SK-N-MC (cell line): ENCODE measurements at places on chromosomes 13 and 19.

GRCh38 chr19:7478843-7479227, 10.0 kb downstream of the PEX11G start:
- no peak for DNase-seq

- no peak for DNase-seq
Measured at GRCh38 chr19:17965370-17966128, 1.4 kb upstream of the KCNN1 start.

DNA sequence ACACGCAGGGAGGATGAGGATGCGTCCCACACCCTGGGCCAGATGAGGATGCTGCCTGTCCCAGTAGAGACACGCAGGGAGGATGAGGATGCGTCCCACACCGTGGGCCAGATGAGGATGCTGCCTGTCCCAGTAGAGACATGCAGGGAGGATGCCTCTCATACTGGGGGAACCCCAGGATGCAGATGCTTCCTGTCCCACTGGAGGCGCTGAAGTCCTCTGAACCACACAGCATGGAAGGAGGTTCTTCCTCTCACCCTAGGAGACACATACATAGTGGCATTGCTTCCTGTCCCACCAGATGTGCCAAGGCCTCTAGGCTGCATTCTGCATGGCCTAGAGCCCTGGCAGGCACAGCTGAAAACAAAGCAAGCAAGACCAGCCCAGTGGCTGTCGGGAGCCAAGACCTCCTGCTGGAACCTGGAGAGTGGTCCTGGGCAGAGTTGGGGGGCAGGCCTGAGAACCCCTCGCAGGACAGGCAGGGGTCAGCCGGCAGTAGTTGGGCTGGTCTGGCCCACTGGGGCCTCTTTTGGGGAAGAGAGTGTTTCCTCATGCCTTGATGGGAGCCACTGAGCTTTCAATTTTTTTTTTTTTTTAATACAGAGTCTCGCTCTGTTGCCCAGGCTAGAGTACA, 4.3 kb downstream of the HPN start:
- no peak for DNase-seq

DNA sequence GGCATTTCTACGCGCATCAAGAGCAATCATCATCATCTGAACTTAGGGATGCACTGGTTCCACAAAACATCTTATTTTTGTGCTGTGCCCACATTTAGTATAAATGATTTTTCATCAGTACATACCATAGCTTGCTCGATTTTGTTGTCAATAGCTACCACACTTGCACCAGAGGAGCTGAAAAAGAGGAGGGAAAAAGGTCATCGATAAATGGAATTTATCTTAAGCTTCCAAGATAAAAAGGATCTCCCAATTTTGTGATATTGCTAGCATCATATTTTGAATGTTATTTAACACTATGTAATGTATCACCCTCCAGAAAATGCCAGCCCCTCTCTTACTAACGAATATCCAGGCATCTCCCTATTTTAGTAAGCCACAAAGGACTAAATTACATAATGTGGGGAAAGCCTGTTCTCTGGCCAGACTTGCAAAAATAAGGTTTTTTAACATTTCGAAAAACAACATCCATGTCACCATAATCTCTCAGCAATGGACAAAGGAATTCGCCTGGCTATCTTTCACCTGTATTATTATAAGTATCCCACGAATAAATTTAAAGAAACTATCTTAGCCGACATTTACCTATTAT, 62.4 kb downstream of the SERP2 start:
- DNase-seq, result no peak

- DNase-seq, result no peak
Measured at GRCh38 chr13:78881751-78882150, 222.8 kb upstream of the OBI1 start.

- no peak for DNase-seq
Measured at GRCh38 chr19:3766520-3766919, 4.0 kb downstream of the MRPL54 start.

GRCh38 chr13:25190256-25190655, 18.2 kb upstream of the AMER2 start:
- no peak for DNase-seq

DNA sequence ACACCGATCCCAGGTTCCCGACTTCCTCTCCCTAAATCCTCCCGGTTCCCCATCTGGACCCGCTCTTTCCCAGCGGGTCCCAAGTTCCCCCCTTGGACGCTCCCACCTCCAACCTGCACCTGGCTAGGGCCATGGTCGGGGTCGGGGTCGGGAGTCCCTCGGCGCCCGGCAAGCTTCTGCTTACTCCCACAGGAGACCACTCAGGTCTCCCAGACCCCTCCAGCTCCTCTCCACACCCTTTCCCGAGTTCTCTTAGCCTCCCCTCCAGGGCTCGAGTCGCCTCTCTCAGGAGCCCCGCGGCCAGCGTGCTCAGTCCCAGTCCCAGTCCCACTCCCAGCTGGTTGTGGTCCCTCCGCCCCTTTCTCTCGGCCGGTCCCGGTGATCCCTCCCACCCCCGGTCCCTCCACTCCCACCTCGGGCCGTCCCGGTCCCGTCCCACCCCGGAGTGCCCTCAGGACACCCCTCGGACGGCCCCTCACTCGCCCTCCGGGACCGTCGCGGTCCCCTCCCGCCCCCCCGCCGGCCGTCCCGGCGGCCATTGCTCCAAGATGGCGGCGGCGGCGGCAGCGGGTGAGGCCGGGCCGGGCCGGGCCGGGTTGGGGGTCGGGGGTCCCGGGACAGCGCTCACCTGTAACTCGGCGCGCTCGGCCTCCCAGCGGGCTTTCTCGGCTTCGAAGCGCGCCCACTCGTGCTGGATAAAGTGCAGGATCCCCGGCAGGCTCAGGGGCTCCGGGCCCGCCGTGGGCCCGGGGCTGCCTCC, at the start of gene FKRP:
TSS of gene FKRP (plus strand) at position 537 of the 760 bp plus-strand sequence. CDS start 9,394 bp downstream, outside the sequence.
- no peak for DNase-seq

DNA sequence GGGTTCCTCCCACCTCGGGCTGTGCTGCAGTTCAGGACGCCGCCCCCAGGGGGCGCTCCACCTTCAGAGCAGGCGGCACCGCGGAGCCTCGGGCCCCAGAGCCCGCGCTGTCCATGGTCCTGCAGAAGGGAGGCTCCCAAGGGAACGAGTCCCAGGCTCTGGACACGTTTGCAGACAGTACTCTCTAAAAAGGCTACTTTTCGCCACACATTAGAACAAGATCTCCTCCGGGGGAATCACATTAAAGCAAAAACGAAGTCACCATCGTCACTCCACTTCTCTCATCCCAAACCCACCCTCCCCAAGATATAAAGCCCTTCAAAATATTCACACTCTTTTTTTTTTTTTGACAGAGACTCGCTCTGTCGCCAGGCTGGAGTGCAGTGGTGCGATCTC, 4.6 kb upstream of the SIGLEC10 start:
- DNase-seq, result no peak

DNA sequence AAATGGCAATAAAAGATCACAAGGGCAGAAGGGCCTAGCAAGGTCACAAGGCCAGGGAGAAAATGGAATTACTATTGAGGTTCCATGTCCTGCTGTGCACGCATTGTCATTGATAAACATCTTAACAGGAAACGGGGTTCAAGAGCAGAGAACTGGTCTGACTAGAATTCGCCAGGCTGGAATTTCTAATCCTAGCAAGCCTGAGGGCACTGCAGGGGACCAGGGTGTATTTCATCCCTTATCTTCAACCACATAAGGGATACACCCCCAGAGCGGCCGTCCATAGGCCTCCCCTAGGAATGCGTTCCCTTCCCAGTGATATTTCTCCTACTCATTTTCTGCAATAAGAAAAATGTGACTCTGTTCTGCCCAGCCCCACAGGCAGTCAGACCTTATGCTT, 19.5 kb downstream of the ERICH4 start:
- no peak for DNase-seq

GRCh38 chr13:99978799-99979452, 2.7 kb upstream of the ZIC2 start:
- DNase-seq, result no peak

GRCh38 chr19:32812036-32812435, 57.5 kb downstream of the SLC7A9 start:
- DNase-seq, result no peak

- DNase-seq, result no peak
Measured at GRCh38 chr19:2278459-2279158, 3.4 kb downstream of the PEAK3 start.

DNA sequence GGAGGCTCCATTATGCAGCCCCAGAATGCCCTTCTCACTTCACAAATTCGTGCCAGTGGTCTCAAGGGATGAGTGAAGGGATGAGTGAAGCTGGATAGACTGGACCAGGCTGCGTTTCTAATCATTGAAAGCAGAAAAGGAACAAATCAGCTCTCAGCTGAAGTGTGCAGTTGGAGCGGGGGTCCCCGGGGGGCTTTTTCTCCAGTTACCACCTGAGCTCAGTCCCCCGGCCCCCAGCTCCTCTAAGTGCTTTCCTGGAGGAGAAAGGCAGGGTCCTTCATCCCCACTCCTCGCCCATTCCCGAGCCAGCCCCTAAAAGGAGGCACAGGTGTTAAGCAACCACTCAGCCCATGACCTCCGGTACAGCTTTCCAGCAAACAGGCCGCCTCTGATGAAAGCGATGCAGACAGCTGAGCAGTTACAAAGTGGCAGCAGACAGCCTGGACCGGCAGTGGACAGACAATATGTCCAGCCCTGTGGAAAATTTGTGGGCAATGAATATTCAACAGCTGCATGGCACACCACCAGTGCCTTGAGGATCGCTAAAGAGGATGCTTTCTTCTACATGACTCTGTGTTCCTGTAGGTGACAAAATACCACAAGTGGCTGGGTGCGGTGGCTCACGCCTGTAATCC, 110.7 kb upstream of the UBL3 start:
- DNase-seq, result no peak

DNA sequence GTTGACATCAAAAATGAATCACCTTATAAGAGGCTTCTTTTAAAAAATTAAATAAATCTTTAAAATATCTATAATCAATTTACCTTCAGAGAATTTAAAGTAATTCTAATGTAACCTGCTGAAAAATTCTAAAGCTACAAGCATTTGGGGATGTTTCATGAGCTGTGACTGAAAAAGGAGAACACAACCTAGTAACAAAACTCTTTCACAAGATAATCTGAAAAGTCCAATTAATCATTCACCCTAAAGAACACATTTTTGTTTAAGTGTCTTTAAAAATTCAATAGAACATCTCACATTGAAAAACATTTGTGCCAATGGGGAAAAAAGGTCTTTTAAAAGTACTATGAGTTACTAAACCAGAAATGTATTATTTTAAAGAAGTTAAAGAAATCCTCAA, 22.8 kb downstream of the KLF12 start:
- DNase-seq, result no peak

GRCh38 chr13:94657167-94657566, 55.2 kb downstream of the SOX21 start:
- DNase-seq, result no peak

DNA sequence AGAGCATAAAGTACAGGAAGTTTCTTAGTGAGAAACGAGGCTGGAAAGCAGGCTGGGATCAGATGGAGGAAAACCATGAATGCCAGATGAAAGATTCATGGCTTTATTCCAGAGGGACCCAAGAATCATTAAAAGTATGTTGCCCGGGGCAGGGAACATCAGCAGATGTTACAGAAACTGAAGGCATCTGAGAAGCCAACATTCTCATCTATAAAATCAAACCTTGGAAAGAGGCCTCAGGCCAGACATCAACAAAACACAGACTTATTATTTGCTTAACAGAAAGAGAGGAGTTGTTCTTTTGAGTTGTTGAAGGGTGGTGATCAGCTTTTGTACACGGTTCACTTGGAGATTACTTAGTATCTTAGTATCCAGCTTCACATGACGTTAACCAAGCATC, 543.6 kb downstream of the RFC3 start:
- peak; percentile 37 for DNase-seq

GRCh38 chr13:109568339-109568818, 218.0 kb downstream of the IRS2 start:
- DNase-seq, result no peak

- no peak for DNase-seq
Measured at GRCh38 chr13:75505327-75505726, 23.4 kb upstream of the TBC1D4 start.

GRCh38 chr13:73521985-73522524, 463.2 kb downstream of the KLF5 start:
- no peak for DNase-seq

DNA sequence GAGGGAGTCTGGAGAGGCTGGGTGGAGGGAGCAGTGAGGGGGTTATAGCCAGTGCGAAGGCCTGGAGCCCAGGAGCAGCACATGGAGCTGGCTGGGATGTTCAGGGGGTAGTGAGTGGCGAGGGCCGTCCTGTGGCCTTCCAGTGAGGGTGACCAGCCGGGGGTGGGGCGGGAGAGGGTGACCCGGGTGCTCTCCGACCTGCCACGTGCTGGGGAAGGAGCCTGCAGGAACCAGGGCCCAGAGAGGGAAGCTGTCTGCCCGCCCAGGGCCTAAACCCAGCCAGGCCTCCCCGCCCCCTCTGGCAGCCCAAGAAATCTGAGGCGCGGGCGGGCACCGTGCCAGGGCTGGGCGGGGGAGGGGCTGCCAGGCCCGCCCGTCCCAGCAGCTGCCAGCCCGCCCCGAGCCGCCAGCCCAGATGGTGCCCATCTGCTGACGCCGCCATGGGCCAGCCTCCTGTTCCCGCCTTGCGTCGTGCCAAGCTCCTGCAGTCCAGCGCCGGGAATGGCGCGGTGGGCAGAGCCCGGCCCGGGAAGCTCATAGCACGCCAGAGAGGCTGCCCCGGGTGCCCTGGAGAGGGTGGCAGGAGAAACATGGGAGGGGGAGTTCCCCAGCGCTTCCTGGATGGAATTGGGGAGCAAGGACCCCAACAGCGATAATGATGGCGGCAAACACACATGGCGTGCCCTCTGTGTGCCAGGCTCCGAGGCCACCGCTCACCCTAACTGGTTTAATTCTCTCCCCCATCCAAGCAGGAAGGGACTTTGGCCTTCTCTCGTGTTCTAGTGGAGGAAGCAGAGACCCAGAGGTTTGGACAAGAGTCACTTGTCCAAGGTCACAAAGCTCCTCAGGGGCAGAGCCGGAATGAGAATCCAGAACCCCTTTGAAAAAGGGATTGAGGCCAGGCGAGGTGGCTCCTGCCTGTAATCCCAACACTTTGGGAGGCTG, 21.5 kb downstream of the NFIC start:
- no peak for DNase-seq

DNA sequence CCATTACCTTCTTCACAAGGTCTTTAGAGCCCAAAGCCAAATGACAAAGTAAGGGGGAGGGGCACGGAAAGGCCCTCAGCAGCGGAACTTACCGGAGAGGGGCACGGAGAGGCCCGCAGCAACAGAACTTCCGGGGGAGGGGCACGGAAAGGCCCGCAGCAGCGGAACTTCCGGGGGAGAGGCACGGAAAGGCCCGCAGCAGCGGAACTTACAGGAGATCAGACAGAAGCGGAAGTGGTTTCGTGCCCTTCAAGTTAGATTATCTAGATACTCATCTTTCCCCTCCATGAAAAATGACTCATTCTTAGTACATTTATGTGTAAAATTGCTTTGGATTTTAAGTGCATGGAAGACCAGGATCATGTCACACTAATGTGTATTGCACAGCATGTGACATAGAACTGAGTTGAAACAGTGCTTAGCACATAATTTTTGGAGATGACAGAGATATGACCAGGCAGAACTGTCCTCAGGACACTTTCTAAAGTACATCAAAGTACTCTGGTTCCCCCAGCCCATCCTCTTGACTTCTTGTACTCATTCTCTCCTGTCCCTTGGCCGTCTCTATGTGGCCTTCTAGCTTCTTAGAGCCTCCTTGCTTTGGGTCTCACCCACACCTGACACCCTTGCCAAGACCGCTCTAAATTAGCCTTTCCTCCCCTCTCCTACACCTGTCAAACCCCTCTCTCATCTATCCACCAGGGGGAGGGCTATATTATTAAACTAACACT, 25.7 kb upstream of the TPTE2 start:
- peak; percentile 72 for DNase-seq

GRCh38 chr19:8513036-8513686, 806 bp downstream of the ZNF414 start:
- DNase-seq, result no peak
